ENCODE measurements at places on chromosomes 4 and X. TPM values are rescaled to one million over a fixed set of nuclear protein-coding genes. Genes with fewer than 3 reads are reported as not detected.

DNA sequence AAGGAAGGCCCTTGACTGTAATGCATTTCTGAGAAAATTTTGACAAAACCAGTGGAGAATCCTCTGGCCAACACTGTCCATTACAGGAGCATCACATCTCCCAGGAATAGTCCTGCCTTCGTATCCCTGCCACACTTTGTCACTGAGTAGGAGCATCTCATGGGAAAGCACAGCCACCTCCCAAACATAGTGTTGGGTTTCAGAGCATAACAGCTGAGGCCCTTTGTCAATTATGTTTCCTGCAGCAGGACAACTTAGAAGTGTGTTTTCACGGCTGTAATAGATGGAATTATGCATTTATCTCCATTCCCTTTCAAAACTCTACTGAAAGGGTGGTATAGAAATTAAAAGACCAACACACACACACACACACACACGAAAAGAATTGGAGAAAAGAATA, 91.1 kb upstream of the SMAD1 start:
- no peak for DNase-seq

DNA sequence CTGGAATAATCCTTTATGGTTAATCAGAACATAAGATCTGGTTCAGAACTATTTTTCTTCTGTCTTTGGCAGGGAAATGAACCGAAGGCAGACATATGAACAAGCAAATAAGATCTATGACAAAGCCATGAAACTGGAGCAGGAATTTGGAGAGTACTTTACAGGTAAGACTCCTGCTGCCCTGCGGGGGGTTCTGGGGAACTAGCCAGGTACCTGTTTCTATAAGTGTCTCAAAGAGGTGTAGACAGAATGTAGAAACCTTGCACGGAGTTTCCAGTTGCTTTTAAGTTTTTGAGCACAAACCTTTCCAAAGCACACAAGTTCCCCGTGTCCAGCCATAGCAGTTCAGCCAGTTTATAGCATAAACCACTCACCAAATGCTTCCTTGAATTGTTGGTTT, 56.2 kb downstream of the DLG3 start:
- DNase-seq, result no peak

- no peak for DNase-seq
These were observed 523.1 kb downstream of the INPP4B start for GRCh38 chr4:142322996-142323395.

DNA sequence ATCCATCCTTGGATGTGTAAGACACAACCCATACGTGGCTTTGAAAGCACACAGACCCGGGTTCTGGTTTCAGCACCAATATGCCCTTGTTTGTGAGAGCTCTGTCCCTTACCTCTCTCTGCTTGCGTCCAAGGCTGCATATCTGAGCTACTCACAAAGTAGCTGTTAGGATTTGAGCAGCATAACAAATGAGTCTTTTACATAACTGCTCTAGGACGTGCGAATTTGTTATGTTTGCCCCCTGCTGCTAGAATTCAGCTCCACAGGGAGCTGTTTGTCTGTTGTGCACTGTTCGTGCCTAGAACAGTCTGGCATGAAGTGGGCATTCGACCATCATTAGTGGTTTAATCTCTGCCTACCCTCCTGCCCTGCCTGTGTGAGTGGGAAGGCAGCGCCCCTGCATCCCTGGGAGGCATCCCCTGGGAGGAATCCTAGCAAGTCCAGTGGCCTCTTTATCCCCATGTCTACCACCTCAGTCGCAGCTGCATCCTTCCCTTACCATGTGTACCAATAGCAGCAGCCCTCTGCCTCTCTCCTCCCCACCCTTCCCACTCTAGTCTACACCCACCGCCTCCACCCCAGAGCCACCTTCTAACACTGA, 42.1 kb downstream of the SLC2A9 start:
- no peak for DNase-seq

TENM3 gene
- 9.2 TPM for total RNA-seq
